ENCODE measurements at places on chromosomes 5 and 9. TPM values are rescaled to one million over a fixed set of nuclear protein-coding genes. Genes with fewer than 3 reads are reported as not detected.

DNA sequence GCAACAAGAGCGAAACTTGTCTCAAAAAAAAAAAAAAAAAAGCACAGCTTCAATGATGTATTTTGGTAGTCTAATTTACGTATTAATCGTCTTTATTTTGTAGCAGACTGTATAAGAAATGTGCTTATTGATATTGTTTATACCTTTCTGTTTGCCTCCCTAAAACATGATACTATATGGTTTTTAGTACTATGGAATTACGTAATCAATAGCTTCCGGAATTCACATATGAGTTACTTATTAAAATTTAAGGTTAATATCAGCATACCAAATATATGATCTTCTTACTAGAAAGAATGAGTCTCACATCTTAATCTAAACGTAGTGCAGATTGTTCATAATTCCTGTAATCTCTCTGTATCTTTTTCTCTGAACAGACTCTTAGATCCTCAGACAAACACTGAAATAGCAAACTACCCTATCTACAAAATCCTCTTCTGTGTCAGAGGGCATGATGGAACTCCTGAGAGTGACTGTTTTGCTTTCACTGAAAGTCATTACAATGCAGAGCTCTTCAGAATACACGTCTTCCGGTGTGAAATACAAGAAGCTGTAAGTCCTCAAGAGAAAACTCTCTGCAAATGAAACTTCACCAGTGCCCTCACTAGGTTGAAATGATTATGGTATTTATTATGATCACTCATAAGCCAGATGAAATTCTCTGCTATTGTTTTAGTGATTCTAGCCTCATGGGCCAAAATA, 44.4 kb upstream of the GPR21 start:
- no peak overlapping the region for H3K4me3 ChIP-seq
- peaks cover 29% of the 10 kb centered on the region for H3K36me3 ChIP-seq
- no peaks in the 10 kb centered on the region for H3K27me3 ChIP-seq

The CAVIN4 gene
- 7.1 TPM for total RNA-seq

The PCDHB14 gene
- 2.6 TPM for total RNA-seq

The SIT1 gene
- 7.2 TPM for total RNA-seq

GRCh38 chr5:73448463-73449136, at the start of gene FOXD1:
Gene FOXD1 (minus strand): TSS chr5:73448777. CDS start chr5:73448362, 415 bp downstream.
- H3K27ac ChIP-seq = no peak within 1 kb of the TSS
- peak; percentile 85 for DNase-seq
- H3K4me1 ChIP-seq = peaks cover 43% of the 10 kb centered on the region
- H3K27me3 ChIP-seq = peaks cover 93% of the 10 kb centered on the region
- peak within 1 kb of the TSS; percentile 74 for H3K4me3 ChIP-seq

DNA sequence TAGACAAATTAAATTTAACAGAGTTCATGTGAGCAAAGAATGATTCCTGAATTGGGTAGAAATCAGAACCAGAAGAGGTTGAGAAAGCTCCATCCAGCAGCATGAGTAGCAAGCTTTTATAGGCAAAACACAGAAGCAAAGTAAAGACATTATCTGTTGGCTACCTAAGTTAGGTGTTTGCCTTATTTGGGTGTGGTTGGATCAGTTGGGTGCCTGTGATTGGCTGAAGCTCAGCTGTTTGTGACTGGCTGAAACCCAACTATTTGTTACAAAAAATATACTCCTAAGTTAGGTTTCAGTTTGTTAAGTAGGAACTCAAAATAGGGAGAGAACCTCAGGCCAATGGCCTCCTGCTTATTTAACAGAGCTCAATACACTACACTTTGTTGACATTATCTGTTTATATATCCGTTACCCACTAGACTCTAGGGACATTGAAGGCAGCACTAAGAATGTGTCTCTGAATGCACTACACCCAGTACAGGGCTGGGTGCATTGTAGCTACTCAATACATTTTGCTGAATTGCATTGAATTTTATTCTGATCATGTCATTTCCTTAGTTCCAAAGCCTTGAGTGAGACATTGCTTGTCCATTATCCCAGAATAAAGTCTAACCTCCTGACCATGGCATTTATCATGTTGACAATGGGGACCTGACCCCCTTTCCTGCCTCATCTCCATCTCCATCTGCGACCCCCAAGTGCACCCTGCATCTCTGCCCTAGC, 98.7 kb downstream of the CCDC192 start:
- H3K4me1 ChIP-seq = no peaks in the 10 kb centered on the region
- H3K27me3 ChIP-seq = no peaks in the 10 kb centered on the region
- no peak for DNase-seq
- H3K27ac ChIP-seq = no peak overlapping the region
- H3K36me3 ChIP-seq = no peaks in the 10 kb centered on the region

The KCNIP1 gene
- 0.82 TPM for total RNA-seq

DNA sequence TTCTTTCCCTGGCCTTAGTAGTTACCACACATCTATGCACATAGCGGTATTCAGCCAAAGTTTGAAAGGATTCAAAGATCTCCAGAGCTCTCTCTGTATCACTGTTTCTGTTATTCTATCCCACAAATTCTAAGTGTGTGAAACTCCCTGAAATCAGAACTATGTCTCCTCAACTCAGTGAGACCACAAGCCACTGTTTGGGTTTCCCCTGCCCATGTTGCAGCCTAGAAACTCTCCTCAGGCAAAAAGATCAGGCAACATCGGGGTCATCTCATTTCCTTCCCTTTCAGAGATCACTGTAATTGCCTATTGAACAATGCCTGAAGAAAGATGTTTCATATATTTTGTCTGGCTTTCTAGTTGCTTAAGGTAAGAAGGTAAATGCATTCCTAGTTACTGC, 135.6 kb downstream of the TMC1 start:
- no peak overlapping the region for H3K27ac ChIP-seq
- no peak for DNase-seq
- H3K4me3 ChIP-seq = no peak overlapping the region
- peaks cover 16% of the 10 kb centered on the region for H3K4me1 ChIP-seq
- no peaks in the 10 kb centered on the region for H3K36me3 ChIP-seq

- no peaks in the 10 kb centered on the region for H3K36me3 ChIP-seq
- no peak overlapping the region for H3K27ac ChIP-seq
- H3K27me3 ChIP-seq = no peaks in the 10 kb centered on the region
- no peaks in the 10 kb centered on the region for H3K4me1 ChIP-seq
Observed at GRCh38 chr5:149930749-149931574, 13.6 kb downstream of the PDE6A start.
